LNCaP clone FGC (cell line): ENCODE measurements at places on chromosomes 12 and 14.

- DNase-seq = peak; percentile 40
Measured at GRCh38 chr14:85165094-85165493, 364.9 kb upstream of the FLRT2 start.

DNA sequence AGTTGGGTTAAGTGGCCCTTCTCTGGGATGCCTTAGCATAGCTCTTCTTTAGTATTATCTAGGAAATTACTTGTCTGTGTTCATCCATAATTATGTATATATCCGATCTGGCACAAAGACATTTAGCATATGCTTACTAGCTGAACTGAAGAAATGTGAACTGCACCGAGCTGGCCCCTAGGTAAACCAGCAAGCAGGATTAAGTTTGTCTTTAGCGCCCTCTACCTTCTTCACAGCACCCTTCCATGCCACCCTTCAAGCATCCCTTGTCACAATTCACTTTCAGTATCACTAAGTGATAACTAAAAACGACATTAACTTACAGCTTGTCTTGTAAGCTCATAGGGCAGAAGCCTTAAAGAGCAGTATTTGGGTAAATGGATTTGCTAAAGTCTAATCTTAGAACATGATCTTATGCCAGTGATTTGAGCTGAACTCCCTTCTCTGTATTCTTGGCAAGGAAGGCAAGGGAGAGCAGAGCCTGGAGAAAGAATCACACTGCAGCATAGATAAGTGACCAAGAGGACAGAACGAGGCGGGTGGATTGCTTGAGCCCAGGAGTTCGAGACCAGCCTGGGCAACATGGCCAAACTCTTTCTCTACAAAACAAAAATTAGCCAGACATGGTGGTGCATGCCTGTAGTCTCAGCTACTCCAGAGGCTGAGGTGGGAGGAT lies 2.6 kb upstream of the HAL start:
- DNase-seq = peak; percentile 19

DNA sequence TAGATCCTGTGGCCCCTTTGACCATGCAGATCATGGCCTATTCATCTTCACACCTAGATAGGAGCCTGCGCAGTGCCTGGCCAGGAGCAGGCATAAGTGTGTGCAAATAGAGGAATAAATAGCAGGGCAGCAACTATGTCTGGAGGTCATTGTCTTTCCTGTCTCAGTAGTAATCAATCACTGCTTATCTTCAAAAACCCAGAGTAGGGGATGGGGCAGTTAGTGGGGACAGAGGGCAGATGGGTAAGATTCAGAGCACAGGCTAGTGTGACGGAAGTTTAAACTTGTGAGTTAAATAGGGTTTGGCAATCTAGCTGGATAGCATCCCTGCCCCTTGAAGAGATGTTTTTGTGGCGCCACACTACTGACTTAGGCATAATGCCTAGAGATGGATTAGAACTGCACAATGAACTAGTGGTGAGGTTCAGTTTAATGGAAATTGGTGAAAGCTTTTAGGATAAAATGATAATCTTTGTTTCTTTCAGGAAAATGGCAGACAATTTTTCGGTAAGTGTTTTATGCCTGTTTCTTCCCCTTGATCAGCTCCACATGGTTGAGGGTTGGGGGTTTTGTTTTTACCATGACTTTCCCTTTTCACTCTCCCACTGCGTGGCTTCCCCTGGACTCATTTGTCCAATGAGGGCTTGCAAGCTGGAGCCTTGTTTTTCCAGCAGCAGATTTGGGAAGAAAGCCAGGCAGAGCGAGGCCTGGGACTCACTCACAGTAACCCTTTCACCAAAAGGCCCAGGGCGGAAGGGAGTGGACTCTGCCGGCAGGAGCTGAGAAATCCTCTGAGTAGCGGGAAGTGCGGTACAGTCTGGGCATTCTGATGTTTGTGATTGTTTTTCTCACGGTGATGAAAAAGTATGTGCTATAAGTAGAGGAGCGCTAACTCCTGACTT lies 8.1 kb downstream of the LGALS3 start:
- DNase-seq = no peak

DNA sequence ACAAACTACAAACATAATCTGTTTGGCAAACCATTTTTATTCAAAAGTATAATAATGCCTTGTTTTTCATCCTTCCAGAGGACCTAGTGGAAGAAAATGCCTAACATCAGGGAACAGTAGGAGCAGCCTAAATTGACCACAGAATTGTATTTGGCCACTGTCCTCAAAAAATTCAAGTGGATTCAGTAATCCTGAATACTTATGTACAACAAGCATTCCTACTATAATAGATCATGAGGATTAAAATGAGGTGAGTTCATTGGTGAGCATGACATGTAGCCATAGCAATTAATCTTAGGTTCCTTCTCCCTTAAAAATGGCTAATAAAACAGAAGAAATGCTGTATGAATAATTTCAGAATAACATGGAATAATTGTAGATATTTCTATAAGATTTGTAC lies 209.3 kb downstream of the DAD1 start:
- DNase-seq = no peak

DNA sequence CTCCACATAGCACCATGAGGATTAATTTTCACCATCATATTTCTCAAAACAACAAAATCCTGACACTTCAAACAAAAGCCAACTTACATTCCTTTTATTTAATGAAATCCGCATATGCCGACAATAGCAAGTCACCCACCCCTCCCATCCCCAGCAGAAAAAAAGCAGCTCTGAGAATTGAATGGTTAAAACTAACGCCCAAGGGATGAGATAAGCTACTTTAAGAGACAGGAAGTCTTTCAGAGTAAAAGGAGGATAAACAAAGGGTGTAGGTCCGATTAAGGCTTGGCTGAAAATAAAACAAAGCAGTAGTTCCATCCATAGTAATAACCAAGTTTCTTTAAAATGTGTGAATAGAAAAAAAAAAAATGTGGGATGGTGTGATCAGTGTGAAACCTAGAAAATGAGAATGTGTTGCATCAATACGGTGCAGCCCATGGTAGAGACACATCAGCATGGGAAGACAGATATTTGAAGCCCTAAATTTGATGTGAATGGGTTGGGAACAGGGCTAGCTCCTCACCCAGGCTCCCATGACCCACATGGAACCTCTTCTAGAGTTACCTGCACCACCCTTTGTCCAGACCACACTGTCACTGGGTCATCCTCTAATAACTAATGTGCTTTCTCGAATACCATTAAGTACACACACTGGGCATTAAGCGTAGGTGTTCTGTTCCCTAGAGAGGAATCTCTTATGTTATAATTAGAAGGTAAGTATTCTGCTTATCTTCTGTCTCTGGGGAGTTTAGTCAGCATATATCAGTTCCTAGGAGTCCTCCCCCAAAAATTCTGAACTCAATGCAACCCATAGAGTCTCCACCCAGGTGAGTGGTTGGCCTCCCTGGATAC lies 31.7 kb downstream of the RTRAF start:
- no peak for DNase-seq

- no peak for DNase-seq
Measured at GRCh38 chr14:81940651-81941050, 407.0 kb upstream of the SEL1L start.

DNA sequence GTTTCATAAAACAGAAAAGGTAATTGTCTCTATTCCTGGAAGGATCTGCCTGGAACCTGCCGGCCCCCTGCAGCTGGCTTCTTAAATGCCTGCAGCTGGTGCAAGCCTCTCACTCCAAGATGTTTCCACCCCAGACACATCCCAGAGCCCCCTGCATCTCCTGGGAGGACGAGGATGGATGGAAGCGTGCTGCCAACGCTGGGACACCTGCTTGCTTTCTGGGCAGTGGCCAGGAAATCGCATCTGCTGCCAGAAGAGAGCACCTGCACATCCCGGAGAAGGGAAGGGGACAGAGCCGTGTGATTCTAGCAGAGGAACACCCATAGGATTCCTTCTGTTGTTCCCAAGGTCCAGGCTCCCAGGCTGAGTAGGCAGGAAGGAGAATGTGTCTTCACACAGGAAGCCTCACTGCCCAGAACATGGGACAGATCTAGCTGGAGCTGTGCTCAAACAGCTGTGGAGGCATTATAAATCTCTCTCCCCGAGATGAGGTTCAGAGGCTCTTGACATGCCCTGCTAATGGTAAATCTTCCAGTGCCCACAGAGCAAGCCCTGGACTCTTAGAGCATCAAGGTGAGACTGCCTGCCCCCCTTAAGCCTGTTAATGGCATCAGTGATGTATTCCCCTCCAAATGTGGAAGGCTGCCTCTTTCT lies 138.8 kb upstream of the MAP1LC3B2 start:
- no peak for DNase-seq

DNA sequence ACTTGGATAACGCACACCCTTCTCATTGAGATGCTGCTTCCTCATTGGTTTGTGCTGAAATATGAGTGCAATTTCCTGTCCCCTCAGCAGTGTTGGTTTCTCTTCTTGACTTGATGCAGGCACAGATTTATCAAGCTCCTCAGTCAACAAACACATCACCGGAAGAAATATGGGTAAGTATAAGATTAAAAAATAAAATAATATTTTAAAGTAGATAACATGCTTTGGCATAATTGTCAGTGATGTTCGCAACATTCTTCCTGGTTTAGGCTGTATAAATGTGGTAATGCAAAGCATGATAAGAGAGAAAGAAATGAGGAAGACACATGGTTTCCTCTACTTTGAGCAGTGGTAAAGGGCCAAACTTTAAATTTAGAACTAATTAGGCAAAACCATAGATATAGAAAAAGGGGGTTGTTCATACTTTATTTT lies at the start of gene GPR65:
TSS of gene GPR65 (plus strand) at position 86 of the 432 bp plus-strand sequence. CDS start 5,713 bp downstream, outside the sequence.
- DNase-seq = no peak

GRCh38 chr14:38175658-38176057 lies 32.0 kb upstream of the SSTR1 start:
- DNase-seq = no peak

DNA sequence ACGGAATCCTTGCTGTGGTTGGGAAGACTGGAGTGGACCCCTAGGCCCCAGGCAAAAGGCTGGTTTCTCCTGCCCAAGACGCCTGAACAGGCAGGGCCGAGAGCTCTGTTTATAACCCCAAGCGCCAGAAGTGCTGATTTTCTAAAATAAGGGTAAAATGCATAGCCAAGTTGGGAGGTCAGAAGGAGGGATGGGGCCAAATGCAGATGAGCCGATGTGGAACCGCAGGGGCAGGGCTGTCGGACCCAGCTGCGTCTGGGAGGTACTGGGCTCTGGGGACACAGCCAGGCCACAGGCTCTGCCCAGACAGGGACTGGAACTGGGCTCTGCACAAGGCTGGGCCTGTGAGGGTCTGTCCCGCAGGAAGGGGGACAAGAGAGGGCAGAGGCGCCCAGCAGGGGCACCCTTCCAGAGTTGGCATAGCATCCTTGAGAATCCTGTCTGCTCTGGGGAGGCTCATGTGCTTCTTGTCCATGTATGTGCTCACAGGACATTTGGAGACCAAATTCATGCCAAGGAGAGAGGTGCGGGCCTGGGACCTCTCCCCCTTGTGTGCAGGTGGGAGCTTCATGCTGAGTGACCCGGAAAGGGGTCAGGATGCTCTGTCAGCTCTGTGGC lies 49.1 kb downstream of the JAG2 start:
- DNase-seq = no peak

DNA sequence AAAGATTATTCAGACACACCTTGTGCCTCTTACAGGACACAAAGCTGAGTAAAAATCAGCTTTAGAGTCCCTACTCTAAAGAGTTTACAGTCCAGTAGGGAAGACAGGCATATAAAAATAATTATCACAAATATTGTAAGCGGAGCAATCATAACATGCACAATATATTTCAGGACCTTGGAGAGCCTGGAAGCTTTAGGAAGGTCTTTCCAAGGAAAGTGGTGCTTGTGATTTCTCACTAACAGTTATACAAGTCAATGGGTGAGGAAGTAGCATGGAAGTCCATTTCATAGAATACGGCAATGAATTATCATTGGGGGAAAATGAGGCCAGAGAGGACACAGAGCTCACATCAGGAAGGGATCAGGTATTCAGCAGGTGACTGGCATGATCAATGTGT lies 268.3 kb downstream of the C12orf50 start:
- no peak for DNase-seq

DNA sequence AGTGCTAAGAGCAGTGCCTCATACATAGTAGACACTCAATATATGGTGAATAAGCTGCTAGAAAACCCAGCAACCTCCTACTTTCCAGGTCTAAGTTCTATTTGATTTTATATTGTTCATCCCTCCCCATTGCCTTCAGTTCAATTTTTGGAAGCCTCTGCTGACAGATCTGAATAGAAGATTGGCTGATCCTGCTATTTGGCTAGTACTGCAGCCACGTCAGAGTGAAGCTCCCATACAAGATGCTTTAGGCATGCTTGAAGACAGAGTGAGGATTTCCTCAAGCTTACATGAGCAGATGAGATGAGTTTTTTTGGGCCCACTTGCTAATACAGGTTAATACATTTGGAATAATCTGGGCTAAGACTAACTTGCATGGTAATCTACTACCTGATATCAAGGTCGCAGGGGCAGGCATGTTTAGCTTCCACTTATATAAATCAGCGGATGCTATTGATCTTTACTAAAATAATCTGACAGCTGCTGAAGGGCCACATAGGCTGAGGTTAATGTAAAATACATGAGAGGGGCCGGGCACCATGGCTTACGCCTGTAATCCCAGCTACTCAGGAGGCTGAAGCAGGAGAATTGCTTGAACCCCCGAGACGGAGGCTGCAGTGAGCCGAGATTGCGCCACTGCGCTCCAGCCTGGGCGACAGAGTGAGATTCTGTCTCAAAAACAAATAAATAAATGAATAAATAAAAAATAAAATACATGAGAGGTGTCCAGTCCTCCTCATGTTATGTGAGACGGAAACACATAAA lies 15.9 kb upstream of the AEBP2 start:
- no peak for DNase-seq

DNA sequence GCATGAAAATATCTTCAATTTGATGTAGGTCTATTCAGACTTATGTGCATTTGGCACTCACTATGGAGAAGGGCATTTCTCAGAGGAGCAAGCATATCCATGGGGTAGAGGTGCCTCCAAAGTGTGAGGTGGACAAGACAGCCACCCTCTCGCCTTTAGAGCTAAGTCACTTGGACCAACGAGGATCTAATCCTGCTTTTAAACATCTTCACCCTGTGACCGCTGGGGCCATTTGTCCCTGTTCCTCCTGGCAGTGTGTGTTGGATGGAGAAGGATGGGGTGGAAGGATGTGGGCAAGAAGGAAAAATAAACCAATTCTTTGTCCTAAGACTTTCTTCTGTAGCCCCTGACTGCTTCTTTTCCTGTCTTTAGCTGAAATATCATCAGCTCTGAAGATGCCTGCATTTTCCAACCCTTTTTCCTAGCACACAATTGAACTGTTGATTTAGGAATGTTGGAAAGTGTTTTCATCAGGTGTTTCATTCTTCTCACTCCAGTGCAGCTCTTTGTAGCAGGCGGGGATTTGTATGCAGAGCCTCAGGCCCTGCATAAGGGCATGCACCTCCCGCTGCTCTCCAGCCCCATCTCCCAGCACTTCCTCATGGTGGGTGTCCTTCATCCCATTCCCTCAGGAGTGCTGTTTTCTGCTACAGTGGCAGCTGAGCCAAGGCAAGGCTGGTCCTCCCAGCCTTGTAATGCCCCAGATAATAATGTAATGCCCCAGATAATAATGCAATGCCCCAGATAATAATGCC lies 5.3 kb downstream of the FGF6 start:
- no peak for DNase-seq

GRCh38 chr14:38134416-38135030 lies 73.2 kb upstream of the SSTR1 start:
- no peak for DNase-seq

- no peak for DNase-seq
Measured at GRCh38 chr12:91058786-91059185, 962 bp upstream of the KERA start.
